ENCODE measurements at places on chromosomes 1 and 21. TPM values are rescaled to one million over a fixed set of nuclear protein-coding genes. Genes with fewer than 3 reads are reported as not detected.

DNA sequence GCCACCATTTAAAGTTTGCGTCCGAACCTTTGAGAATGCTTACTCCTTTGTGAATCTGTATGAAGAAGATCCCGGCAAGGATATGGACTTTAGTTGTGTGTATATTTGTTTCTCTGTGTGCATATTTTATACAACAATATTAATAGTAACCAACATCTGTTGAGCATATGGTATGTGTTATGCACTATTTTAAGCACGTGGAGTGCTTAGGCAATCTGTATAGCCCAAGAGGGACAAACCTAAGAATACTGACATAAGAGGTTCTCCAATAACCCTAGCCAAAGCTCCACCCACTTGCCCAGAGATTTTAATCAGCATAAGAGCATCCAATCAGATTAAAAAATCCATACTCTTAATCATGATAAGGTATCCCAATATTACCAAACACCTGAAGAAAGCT, 92.7 kb downstream of the MAB21L3 start:
- no peak overlapping the region for H3K27ac ChIP-seq
- H3K4me1 ChIP-seq = no peaks in the 10 kb centered on the region
- H3K4me3 ChIP-seq = no peak overlapping the region
- DNase-seq = no peak
- no peaks in the 10 kb centered on the region for H3K36me3 ChIP-seq

DNA sequence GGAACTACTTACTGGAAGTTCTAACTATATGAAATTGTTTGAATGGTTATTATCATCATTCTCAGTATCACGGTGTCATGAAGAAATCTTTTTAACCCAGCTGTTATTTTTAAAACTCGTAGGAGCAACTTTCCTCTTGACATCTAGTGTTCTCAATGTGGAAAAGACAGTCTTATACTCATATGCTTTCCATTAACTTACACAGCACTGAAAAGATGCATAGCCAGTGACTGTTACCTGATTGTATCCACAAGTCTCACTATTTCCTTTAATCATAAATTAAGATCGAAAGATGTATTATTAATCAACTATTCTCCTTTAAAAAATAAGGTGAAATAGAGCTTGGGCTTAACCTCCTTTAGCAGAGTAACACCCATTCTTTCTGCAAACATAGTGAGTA, 59.7 kb upstream of the TNFSF4 start:
- no peak overlapping the region for H3K27ac ChIP-seq
- H3K27me3 ChIP-seq = no peaks in the 10 kb centered on the region
- H3K4me3 ChIP-seq = no peak overlapping the region
- no peaks in the 10 kb centered on the region for H3K36me3 ChIP-seq

DNA sequence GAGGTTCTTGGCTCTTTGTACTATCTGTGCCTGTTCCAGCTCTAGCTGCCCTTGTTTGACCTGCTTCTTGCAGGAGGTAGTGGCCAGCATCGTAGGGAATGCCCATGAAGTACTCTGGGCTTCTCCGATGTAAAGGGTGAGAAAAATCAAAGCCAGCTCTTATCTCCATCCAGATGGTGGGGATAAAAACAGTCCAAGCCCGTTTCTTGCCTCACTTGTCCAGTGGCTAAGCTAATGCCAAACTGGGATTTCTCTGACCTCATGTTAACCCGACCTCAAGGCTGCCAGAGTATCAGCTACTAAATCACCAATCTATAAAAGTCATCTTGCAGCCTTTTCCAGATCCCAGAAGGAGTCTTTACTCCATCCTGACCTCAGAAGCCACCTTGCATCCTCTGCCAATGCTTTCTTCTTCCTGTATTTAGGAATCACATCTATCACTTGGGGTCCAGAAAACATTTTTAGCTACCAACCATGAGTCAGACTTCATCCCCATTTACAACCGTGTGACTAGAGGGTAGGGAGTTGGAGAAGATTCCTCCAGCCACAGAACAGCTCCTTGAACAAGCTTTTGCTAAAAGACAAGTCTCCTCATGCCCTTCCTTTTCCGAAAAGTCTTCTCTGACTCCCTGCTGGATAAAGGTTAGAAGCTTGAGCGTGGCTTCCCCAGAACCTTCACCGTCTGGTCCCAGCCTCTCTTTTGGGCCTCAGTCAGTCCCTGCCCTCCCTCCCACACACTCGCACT, 35.9 kb downstream of the KCNC4 start:
- no peak overlapping the region for H3K4me3 ChIP-seq
- DNase-seq = no peak
- no peaks in the 10 kb centered on the region for H3K36me3 ChIP-seq
- no peak overlapping the region for H3K27ac ChIP-seq

DNA sequence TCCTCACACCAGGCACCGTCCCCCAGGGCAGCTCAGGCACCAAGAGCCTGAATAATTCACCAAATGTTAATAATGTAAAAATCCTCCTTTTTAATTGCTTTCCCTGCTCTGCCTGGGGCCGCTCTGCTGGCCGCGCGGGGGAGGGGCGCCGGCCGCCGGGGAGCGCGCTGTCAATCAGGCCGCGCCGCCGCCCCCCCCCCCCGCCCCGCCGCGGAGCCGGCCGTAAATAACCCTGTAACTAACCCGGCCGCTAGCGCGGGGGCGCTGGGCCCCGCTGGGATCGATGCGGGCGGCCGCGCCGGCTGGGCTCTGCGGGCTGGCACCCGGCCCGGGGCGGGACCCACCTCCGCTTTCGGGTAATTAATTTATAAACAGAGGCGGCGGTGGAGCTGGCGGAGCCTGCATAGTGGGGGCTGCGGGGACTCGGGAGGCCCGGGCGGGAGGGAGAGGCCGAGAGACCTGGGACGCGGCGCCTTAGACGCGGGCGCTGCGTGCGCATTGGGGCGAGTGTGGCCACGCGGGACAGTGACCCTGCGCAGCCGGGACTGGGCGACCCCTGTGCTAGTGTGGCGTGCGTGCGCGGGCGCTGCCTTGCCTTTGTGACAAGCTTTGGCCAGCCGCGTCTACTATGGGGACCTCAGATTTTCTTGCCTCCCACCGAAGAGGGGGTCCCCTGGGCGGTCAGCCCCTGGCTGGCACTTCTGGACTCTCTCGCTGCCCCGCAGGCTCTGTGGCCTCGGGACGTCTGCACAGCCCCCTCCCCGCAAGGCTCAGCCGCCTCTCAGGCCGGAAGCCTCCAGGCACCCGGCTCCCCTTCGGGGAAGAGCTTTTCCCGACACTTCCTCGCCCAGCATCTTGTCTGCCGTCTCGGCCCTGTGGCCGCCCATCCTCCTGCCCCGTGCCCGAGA, 16.6 kb downstream of the SAMD11 start:
- peaks cover 75% of the 10 kb centered on the region for H3K4me1 ChIP-seq
- peaks cover 49% of the 10 kb centered on the region for H3K36me3 ChIP-seq
- peak overlapping the region; percentile 29 for H3K27ac ChIP-seq
- peak overlapping the region; percentile 9 for H3K4me3 ChIP-seq
- H3K27me3 ChIP-seq = peaks cover 58% of the 10 kb centered on the region

CLEC20A gene
- total RNA-seq = 0.20 TPM

DNA sequence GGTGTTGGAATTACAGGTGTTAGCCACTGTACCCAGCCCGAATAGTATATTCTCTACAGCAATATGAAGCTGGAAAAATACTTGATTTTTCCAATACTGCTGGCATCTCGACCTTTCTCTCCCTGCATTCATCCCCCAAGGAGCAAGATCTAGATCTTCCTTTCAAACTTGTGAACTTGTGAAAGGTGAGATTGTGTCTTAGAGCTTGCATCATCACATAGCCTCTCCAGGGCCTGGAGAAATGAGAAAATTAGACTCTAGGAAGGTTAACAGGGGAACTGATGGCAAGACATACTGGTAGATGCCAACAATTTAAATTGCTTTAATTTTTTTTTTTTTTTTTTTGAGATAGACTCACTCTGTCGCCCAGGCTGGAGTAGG, 2.1 kb downstream of the PRUNE1 start:
- H3K27ac ChIP-seq = no peak overlapping the region
- H3K4me1 ChIP-seq = peaks cover 47% of the 10 kb centered on the region
- H3K4me3 ChIP-seq = no peak overlapping the region
- H3K36me3 ChIP-seq = peaks cover 5% of the 10 kb centered on the region

STUM gene
- total RNA-seq = 9.2 TPM

GRCh38 chr1:234226113-234226818, 147.0 kb upstream of the COA6 start:
- peaks cover 2% of the 10 kb centered on the region for H3K27me3 ChIP-seq
- H3K27ac ChIP-seq = no peak overlapping the region
- H3K4me3 ChIP-seq = no peak overlapping the region

DNA sequence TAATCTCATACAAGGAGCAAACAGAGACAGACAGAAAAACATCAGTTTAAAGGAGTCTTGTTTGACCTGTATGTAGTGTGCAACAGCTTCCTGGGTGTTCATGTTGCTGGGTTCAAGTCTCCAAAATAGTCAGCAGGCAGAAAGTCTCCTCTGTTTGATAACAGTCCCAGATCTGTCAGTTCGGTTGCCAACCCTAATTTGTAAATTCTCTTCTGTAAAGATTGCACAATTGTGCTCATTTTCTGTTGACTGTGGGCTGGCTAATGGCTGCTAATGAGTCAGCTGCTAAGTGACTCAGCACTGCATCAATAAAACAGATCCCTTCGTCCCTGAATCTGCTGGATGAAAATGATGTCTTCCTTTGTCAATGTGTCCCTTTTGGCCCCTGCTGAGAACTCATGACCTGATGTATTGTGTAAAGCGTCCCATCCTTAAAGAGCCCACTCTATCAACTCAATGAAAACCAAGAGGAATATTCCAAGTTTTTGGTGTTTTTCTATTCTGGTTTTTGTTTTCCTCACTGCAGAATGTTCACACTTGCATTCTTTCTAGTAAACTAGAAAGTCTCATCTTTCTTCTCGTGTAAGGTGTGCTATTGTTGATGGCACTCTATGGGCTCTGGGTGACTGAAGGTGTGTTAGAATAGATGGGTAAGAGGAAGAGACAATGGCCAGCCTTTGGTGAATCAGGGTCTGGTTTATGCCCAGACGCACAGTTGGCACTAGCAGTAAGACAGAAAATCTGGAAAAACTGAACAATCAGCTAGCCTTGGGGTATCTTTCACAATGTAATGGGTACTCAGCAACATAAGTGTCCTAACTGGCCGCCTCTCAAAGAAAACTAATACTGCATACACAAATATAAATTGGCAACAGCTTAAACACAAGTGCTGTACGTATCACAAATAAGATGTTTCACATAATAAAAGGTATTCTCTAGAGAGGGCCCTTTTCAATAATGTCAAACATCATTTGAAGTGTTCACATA, 75.1 kb upstream of the SIPA1L2 start:
- DNase-seq = peak; percentile 76
- no peaks in the 10 kb centered on the region for H3K27me3 ChIP-seq
- H3K4me3 ChIP-seq = no peak overlapping the region
- no peaks in the 10 kb centered on the region for H3K4me1 ChIP-seq
- H3K27ac ChIP-seq = no peak overlapping the region
- no peaks in the 10 kb centered on the region for H3K36me3 ChIP-seq

GRCh38 chr21:31900121-31900895, 27.5 kb downstream of the HUNK start:
- H3K4me1 ChIP-seq = peaks cover 4% of the 10 kb centered on the region
- no peak for DNase-seq
- no peaks in the 10 kb centered on the region for H3K36me3 ChIP-seq
- H3K27me3 ChIP-seq = no peaks in the 10 kb centered on the region
- no peak overlapping the region for H3K4me3 ChIP-seq

DNA sequence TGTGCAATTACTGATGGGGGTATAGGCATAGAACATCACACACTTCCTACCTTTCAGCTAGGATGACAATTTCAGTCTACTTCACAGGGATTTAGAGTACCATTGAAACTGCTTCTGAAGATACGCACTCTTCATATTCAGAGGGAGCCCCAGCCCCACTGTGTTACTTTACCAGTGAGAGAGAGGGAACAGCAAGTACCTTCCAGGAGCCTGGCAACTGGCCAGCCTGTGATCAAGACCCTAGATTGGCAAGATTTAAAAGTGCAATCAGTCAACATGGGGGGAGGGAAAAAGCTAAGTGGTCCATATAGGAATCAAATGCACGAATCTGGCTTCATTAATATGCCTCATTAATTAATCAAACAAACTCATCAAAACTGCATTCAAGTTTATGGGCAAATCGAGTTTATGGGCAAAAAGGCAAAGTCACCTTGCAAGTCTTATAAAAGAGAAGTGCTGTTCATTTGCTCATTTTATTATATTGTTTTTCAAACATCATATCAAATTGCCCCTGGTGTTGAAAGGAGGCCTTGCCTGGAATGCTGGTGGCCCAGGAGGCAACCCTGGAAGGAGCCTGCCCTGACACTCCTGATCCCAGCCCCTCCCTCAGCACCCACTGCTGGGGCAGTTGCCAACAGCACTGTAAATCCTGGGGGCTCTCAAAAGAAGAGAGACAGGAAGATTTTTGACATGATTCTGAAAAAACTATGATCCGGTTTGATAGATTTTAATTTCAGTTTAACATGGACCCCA, 184.9 kb upstream of the DPT start:
- H3K36me3 ChIP-seq = no peaks in the 10 kb centered on the region
- DNase-seq = no peak
- H3K4me1 ChIP-seq = peaks cover 2% of the 10 kb centered on the region
- H3K4me3 ChIP-seq = no peak overlapping the region

DNA sequence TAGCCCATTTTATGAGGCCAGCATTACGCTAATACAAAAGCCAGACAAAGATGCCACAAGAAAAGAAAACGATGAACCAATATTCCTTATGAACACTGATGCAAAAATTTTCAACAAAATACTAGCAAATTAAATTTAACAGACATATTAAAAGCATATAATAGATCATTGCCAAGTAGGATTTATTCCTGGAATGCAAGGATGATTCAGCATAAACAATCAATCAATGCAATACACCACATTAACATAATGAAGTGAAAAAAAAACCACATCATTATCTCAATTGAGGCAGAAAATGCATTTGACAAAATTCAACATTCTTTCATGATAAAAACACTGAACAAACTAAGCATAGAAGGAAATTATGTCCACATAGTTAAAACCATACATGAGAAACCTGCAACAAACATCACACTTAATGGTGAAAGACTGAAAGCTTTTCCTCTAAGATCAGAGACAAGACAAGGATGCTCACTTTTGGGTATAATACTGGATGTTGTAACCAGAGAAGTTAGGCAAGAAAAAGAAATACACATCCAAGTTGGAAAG, 22.9 kb upstream of the ATP1A1 start:
- no peak overlapping the region for H3K4me3 ChIP-seq
- peaks cover 4% of the 10 kb centered on the region for H3K4me1 ChIP-seq
- H3K27ac ChIP-seq = no peak overlapping the region
- H3K36me3 ChIP-seq = no peaks in the 10 kb centered on the region
- DNase-seq = no peak

GRCh38 chr1:57550092-57550491, 126.2 kb upstream of the DAB1 start:
- DNase-seq = no peak
- H3K27ac ChIP-seq = no peak overlapping the region
- H3K27me3 ChIP-seq = no peaks in the 10 kb centered on the region
- H3K4me1 ChIP-seq = no peaks in the 10 kb centered on the region
- H3K4me3 ChIP-seq = no peak overlapping the region

DNA sequence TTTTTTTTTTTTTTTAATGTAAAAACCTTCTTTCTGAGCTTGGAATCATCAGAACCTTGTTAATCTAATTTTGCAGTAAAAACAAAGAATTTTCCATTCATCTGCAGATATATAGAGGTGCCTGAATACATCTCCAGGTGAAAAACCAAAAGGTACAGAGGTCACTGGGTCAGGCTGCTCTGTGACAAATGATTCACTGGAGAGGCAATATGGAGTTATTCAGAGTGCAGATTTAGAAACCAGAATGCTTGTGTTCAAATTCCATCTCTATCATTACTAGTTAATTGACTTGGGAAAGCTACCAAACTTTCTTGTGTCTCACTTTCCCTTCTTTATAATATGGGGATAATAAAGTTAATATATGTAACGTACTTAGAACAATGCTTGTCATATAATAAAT, 51.5 kb upstream of the C1orf53 start:
- no peak overlapping the region for H3K27ac ChIP-seq
- H3K4me3 ChIP-seq = no peak overlapping the region
- no peaks in the 10 kb centered on the region for H3K36me3 ChIP-seq
- no peaks in the 10 kb centered on the region for H3K4me1 ChIP-seq
- no peaks in the 10 kb centered on the region for H3K27me3 ChIP-seq

All from spinal cord (tissue), 10 donors.